ENCODE measurements at places on chromosomes 1 and 21. TPM values are rescaled to one million over a fixed set of nuclear protein-coding genes. Genes with fewer than 3 reads are reported as not detected.

KHDC4 gene
- total RNA-seq, result 56.6 TPM

IFI44L gene
- not detected for total RNA-seq

PLA2G2F gene
- total RNA-seq, result not detected

NECTIN4 gene
- total RNA-seq, result 0.29 TPM

FAM72C gene
- 6.3 TPM for total RNA-seq

PLA2G4A gene
- total RNA-seq, result 1.8 TPM

DNA sequence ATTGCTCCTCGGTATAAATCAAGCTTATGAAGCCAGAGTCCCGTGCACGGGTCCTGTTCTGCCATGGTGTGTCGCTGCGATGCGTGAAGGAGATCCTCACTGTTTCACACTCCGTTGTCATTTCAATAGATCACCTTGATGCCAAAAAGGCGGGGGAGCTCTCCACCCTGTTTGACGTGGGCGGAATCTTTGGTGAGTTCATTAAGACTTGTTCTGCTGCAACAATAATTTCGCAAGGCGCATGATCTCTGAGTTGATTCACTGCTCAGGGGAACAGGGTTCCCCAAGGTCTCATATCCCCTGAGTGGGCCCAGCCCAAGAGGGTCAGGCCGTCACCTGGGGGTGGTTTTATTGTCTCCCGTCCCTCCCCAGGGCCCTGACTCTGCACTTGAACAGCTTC lies 50.0 kb downstream of the SLC37A1 start:
- H3K4me3 ChIP-seq, result no peak overlapping the region
- DNase-seq, result no peak
- no peak overlapping the region for H3K27ac ChIP-seq

DNA sequence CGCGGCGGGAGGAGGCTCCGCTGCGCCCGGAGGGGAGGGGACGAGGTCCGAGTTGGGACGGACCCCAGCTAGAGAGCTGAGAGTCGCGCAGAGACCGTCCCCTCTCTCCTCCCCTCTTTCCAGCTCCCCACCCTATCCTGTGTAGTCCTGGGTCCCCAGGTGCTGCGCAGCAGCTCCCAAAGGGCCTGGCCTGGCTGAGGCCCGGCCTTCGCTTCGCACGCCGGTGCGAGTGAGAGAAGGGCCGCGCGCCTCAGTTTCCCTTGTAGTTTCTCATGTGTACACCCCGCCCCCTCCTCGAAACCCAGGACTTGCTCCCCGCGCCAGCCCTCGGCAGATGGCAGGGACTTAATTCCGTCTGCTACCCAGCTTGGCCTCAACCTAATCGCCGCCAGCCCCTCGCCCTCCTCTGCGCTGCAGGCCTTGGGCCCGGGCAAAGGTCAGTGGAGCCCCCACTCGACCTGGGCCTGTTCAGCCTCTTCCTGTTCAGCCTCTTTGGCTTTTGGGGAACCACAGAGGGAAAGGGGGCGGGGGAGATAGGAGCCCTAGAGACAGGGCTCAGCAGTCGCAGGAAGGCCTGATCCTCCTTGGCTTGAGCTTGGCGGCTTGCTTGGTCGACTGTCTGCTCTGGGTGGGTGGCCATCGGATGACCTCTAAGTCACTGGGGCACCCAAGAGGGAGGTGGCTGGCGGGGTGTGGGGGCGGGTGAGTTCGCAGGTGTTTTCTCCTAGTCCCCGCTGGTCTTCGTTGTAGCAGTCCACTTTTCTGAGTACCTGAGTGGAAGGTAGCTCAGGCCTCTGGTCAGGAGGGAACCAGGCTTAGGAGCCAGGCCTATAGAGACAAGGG lies 1.0 kb downstream of the ZNF687 start:
- no peak for DNase-seq
- H3K4me3 ChIP-seq, result peak overlapping the region; percentile 84
- peaks cover 5% of the 10 kb centered on the region for H3K4me1 ChIP-seq
- H3K27ac ChIP-seq, result peak overlapping the region; percentile 85
- H3K36me3 ChIP-seq, result peaks cover 30% of the 10 kb centered on the region
- H3K27me3 ChIP-seq, result no peaks in the 10 kb centered on the region

DNA sequence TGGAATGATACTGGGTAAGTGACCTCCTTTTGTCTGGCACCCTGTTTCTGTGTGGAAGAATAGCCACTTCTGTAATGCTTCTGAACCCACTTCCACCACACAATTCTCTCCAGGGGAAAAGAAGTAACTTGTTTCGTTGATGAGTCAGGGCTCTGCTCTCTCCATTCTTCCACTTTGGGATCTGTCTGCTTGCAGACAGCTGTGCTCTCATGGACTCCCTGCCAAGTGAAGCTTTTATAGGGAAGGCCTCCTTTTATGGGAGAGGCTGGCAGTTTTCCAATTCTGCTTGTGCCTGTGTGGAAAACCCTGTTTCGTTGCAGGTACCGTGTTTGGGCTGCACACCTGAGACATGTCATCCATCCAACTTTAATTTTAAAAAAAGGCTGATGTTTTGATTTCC lies 130.7 kb downstream of the GIPC2 start:
- H3K27ac ChIP-seq, result no peak overlapping the region
- H3K4me1 ChIP-seq, result no peaks in the 10 kb centered on the region
- no peak for DNase-seq
- no peaks in the 10 kb centered on the region for H3K36me3 ChIP-seq

GRCh38 chr1:90963651-90964050 lies 58.2 kb downstream of the ZNF644 start:
- no peaks in the 10 kb centered on the region for H3K36me3 ChIP-seq
- H3K4me1 ChIP-seq, result no peaks in the 10 kb centered on the region
- no peaks in the 10 kb centered on the region for H3K27me3 ChIP-seq
- no peak overlapping the region for H3K4me3 ChIP-seq
- no peak for DNase-seq

DNA sequence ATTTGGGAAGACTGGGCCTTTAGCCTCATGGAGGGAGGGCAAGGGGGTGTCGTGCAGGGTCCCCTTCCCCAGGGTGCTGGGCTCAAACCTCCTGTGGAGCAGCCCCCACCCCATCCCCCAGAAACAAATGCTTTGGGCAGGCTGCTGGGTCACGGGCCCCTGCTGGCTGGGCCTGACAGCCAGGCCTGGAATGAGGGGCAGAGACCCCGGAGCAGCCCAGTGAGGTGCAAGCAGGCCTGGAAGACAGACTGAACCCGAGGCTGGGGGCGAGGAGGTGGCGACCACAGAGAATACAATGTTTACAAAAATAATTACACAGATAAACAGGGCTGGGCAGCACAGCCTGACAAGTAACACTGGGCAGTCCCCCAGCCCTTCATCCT lies 5.3 kb downstream of the CCDC24 start:
- H3K4me3 ChIP-seq, result no peak overlapping the region
- H3K36me3 ChIP-seq, result peaks cover 10% of the 10 kb centered on the region
- H3K27ac ChIP-seq, result no peak overlapping the region
- no peak for DNase-seq
- H3K4me1 ChIP-seq, result no peaks in the 10 kb centered on the region
- no peaks in the 10 kb centered on the region for H3K27me3 ChIP-seq

DNA sequence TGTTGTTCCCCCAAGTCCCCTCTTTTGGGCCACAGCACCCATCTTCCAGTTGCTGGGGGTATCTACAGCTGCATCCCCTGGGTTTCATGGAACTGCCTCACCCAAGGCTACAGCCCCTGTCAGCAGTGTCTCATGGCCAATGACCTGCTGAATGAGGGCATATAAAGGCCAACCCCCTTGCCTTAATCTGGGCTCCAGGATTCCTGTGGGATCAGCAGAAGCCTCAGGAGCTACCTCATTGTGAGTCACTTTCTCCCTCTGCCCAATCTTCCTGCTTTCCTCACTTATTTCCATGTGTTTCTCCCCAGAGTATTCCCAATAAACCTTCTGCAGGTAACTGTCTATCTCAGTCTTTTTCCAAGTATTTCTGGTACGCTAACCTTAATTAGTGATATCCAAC lies 37.3 kb upstream of the SYT14 start:
- no peaks in the 10 kb centered on the region for H3K27me3 ChIP-seq
- no peak for DNase-seq
- no peaks in the 10 kb centered on the region for H3K4me1 ChIP-seq
- H3K27ac ChIP-seq, result no peak overlapping the region
- no peaks in the 10 kb centered on the region for H3K36me3 ChIP-seq

DNA sequence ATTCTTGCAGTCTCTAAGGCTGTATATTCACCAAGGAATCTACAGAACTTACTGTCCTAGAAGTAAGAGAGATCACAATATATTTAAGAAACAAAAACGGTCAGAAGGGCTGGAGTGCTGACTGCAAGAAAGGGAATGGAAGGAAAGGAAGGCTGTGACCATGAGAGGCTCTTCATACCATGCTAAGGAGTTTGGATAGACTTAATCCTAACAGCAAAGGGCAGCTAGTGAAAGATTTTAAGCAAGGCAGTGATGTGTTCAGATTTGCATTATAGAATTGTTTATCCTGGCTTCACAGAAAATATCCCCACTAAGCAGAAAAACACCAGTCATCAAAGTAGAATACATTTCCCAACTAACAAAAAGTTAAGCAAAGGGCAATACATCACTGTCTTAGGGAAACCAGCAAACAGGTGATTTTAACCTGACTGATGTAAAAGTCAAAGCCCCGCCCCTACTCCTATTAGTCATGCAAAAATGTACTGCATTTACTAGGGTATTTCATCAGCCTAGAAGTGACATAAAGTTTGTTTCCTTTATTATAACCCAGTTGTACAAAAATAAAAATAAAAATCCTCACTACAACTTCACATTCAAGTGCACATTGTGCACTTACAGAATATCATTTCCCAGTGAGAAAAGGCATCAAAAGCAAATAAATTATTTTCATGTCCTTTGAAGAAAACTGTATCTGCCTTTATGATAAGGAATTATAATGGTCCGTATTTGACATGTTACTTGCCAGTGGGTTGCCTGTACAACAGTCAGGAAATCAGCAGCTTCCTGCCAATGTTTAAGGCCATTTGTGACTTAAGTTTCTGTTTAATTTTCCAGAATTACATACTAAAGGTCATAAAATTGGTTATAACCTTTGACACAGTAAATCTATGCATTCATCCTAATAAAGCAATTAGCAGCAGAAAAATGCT lies 17.2 kb downstream of the JAK1 start:
- no peak overlapping the region for H3K4me3 ChIP-seq
- H3K27me3 ChIP-seq, result no peaks in the 10 kb centered on the region
- DNase-seq, result no peak
- H3K36me3 ChIP-seq, result no peaks in the 10 kb centered on the region
- H3K27ac ChIP-seq, result no peak overlapping the region

DNA sequence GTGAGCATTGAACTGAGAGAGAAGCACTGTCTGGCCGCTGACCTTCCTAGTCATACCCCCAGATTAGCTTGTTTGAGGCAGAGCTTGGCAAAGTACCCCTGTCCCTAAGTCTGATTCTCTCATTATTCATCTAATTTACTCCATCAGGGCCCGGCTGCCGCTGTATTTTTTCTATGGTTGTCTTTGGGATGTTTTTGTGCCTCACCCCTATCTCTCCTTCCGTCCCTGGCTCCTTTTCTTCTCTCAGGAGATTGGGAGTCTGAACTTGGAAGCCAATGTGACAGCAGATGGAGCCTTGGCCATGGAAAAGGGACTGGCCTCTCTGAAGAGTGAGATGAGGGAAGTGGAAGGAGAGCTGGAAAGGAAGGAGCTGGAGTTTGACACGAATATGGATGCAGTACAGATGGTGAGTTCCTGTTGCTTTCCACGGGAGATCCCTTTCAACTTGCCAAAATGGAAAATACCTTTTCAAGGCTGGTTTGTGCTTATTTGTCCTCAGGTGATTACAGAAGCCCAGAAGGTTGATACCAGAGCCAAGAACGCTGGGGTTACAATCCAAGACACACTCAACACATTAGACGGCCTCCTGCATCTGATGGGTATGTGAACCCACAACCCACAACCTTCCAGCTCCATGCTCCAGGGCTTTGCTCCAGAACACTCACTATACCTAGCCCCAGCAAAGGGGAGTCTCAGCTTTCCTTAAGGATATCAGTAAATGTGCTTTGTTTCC lies 53.9 kb downstream of the LAMC2 start:
- H3K27me3 ChIP-seq, result no peaks in the 10 kb centered on the region
- H3K4me3 ChIP-seq, result no peak overlapping the region
- peaks cover 3% of the 10 kb centered on the region for H3K36me3 ChIP-seq
- DNase-seq, result no peak
- H3K27ac ChIP-seq, result no peak overlapping the region
- H3K4me1 ChIP-seq, result peaks cover 3% of the 10 kb centered on the region

GRCh38 chr1:198901266-198901665 lies 262.4 kb downstream of the PTPRC start:
- DNase-seq, result no peak
- no peaks in the 10 kb centered on the region for H3K36me3 ChIP-seq
- no peak overlapping the region for H3K27ac ChIP-seq
- H3K27me3 ChIP-seq, result no peaks in the 10 kb centered on the region

DNA sequence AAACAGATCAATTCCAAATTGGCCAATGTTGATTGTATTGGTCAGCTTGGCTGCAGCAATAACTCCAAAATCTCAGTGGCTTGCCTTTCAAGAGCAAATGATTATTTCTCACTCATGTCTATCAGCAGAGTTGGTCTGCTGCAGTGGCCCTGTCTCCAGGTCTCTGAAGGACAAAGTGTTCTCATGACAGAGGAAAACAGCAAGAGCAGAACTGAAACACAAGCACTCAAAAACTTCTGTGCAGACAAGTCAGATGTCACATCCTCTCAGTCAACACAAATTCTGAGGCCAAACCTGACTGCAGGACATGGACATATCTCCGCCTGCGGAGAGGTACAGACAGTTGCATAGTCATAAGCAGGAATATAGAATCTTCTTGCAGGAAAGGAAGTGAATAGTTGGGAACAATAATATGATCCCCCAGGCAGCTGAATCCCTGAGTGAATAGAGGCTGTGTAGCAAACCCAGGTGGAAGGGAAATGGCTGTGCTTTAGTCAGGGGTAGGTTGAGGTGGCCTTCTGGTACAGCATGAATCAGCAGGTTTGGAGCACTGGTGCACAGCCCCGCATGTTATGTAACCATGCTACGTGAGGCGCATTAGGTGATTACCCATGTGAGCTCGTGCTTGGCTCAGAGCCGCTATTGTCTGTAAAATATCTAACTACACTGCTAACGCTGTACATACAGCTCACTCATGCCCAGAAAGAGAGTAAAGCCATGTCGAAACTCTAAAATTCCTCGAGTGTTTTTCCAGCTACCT lies 17.1 kb upstream of the UBE2U start:
- no peak overlapping the region for H3K4me3 ChIP-seq
- H3K27me3 ChIP-seq, result no peaks in the 10 kb centered on the region
- H3K27ac ChIP-seq, result no peak overlapping the region

DNA sequence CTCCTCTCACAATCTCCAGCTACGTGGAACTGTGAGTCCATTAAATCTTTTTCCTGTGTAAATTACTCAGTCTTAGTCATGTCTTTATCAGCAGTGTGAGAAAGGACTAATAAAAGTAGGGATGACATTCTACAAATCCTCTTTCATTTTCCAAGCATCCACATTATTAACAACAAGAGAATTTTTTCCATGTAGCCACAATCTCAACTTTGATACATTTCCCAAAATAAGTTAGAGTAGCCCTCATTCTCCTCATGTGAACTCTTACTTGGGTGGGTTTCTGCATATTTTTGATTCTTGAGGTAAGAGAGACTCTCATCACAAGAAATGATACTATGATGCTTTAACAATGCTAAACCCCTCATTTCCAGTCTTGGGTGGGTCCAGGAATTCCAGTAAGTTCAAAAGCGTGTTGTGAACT lies 52.8 kb downstream of the TNFSF18 start:
- H3K27ac ChIP-seq, result no peak overlapping the region
- no peaks in the 10 kb centered on the region for H3K4me1 ChIP-seq
- no peak for DNase-seq
- H3K36me3 ChIP-seq, result no peaks in the 10 kb centered on the region

GRCh38 chr1:21756393-21757089 lies 26.4 kb downstream of the USP48 start:
- no peak for DNase-seq
- no peak overlapping the region for H3K4me3 ChIP-seq
- H3K36me3 ChIP-seq, result peaks cover 7% of the 10 kb centered on the region
- H3K4me1 ChIP-seq, result no peaks in the 10 kb centered on the region
- H3K27me3 ChIP-seq, result no peaks in the 10 kb centered on the region

Measured in H1 (cell line).